Thymus (tissue), 14 donors: ENCODE measurements at places on chromosomes 7 and 10. TPM values are rescaled to one million over a fixed set of nuclear protein-coding genes. Genes with fewer than 3 reads are reported as not detected.

- no peaks in the 10 kb centered on the region for H3K36me3 ChIP-seq
- H3K4me1 ChIP-seq = no peaks in the 10 kb centered on the region
- H3K27ac ChIP-seq = no peak overlapping the region
- no peak for DNase-seq
Measured at GRCh38 chr10:115996031-115996430, 277.0 kb downstream of the GFRA1 start.

DNA sequence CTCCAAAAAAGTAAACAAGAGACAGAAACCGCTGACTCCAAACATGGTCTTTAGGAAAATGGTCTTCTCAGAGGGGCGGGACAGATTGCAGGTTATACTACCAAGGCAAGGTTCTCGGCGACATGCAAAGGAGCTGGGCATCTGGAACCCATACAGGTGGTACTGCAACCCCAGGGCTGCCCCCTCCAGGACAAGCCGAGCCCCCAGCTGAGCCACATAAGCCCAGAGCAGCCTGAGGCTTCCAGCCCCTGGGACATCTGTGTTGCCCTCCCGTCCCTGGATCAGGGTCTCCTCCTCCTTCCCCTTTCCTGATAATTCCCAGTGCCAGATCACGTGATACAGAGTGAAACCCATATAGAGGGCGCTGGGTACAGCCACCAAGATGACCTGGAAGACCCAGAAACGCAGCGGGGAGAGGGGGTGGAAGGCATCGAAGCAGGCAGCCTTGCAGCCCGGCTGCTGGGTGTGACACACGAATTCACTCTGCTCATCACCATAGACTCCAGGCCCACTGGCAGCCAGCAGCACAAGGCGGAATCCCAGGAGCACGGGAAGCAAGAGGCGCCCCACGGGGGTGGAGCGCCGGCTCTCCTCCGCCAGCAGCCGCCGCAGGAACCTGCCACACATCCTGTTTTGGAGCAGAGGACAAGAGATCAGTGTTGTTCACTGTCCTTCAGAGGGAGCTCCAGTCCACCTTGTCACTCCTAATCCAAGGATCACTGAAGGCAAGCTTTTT is at the start of gene GJC3:
Gene GJC3, minus strand, starts transcription at position 627 of the 736 bp plus-strand sequence. Its CDS starts 0 bp downstream, at position 627.
- peaks cover 28% of the 10 kb centered on the region for H3K27me3 ChIP-seq
- peak within 1 kb of the TSS; percentile 16 for H3K4me3 ChIP-seq
- DNase-seq = no peak

DNA sequence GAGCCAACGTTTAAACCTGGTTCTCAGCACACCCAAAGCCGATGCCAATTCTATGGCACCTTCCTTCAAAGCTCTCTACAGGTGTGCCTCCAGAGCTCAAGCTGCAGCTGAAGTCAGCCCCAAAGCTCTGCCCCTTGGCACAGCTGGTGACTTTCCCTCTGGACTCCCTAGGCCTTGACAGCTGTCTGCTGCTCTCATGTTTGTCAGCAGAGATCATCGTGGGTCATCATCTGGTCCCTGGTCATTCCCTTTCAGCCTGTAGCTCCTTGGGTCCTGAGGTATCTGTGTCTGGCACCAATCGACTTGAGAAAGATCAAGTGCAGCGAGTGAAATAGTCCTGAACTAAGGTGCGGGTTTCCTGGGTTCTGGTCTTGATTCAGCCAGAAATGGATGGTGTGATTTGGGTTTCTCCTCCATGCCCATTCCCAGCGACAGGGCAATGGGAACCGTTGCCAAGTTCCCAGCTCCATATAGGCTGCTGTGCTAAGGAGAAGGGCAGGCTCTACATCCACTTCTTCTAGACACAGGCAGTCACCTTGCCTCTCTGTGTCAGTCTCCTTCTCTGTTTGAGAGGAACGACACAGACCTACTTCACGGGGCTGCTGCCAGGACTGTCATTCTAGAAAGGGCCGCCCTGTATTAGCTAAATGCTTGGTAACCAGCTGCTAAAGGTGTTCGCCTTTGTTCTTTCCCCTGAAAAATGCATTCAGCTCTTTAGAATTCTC is 3.6 kb downstream of the PKD1L1 start:
- no peak overlapping the region for H3K4me3 ChIP-seq
- no peak overlapping the region for H3K27ac ChIP-seq
- H3K4me1 ChIP-seq = no peaks in the 10 kb centered on the region
- H3K27me3 ChIP-seq = no peaks in the 10 kb centered on the region

GRCh38 chr7:134044682-134045081 is 82.5 kb upstream of the LRGUK start:
- no peak overlapping the region for H3K27ac ChIP-seq
- no peak for DNase-seq
- H3K27me3 ChIP-seq = no peaks in the 10 kb centered on the region
- H3K4me3 ChIP-seq = no peak overlapping the region
- H3K36me3 ChIP-seq = no peaks in the 10 kb centered on the region
- no peaks in the 10 kb centered on the region for H3K4me1 ChIP-seq

The CRTAC1 gene
- 0.30 TPM for polyA plus RNA-seq

- no peaks in the 10 kb centered on the region for H3K36me3 ChIP-seq
- H3K4me1 ChIP-seq = no peaks in the 10 kb centered on the region
- no peak overlapping the region for H3K27ac ChIP-seq
- no peaks in the 10 kb centered on the region for H3K27me3 ChIP-seq
Measured at GRCh38 chr10:92384741-92385140, 93.8 kb downstream of the MARCHF5 start.

DNA sequence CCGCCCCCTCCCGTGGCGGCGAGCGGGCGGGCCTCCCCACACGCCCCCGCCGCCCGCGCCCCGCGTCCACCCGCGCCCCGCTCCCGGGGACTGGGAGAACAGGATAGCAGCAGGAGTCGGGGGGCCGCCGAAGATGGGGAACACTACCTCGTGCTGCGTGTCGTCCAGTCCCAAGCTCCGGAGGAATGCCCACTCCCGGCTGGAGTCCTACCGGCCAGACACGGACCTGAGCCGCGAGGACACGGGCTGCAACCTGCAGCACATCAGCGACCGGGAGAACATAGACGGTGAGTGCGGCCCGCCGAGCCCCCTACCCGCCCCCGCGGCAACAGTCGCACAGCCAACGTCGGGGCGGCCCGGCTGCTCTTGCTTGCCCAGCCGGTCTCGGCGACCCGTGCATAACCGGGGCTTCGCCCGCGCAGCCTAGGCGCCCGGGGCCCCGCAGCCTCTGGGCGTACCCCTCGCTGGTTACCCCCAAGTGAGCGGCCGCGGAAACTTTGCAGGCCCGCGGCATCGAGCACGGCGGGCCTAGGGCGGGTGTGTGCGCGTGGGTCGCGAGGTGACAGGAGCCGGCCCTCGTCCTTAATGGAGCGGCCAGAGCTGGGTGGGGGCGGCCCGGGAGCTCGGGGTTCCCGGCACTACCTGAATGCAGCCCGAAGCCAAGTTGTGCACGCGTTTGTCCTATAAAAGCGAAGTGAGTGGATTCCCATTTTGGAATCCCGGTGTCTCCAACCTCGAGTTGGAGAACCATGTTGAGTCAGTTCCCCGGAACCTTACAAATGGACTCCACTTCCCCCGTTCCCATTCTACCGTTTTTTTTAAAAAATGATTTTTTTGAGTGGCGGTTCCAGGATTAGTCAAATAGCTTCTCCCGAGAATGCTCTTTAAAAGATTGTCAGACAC is 863 bp downstream of the CCNY start:
- DNase-seq = peak; percentile 50
- no peaks in the 10 kb centered on the region for H3K36me3 ChIP-seq
- peaks cover 21% of the 10 kb centered on the region for H3K4me1 ChIP-seq
- H3K4me3 ChIP-seq = peak overlapping the region; percentile 93
- no peak overlapping the region for H3K27ac ChIP-seq

DNA sequence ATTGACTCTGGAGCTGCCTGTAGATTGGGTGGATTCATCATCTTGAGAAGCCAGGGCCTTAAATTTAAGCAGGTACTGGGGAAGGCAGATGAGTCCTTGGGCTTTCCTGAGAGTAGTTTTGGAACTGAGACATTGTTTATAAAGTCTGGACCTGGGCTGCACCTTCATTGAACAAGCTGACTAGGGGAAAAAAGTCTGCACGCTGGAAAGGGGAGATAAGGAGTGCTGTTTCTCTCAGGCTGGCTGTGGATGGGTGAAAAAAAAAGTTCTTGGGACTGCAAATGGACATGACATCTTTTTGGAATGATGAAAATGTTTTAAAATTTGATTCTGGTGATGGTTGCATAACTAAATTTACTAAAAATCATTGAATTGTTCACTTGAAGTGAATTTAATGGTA is 12.0 kb downstream of the SEC24C start:
- H3K36me3 ChIP-seq = peaks cover 43% of the 10 kb centered on the region
- DNase-seq = no peak
- no peak overlapping the region for H3K4me3 ChIP-seq
- H3K27ac ChIP-seq = no peak overlapping the region

DNA sequence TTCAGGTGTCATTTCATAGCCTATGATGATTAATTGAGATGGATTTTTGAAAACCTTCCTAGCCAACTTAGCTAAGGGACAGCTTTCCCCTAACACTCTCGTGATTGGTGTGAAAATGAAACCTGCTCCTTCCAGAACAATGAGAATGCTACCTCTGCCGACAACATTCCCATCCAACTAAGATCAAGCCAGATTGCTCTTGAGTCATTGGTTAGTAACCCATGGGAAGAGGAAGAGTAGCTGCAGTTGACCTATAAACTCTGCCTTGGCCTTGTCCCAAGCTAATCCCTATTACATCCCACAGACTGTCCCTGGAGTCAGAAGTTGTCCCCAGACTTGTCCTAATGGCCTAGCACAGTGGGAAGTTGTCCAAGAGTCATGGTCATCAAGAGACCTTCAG is 80.5 kb upstream of the SVIL start:
- H3K27ac ChIP-seq = no peak overlapping the region
- H3K4me3 ChIP-seq = no peak overlapping the region
- no peak for DNase-seq
- H3K27me3 ChIP-seq = no peaks in the 10 kb centered on the region
- no peaks in the 10 kb centered on the region for H3K36me3 ChIP-seq

- no peaks in the 10 kb centered on the region for H3K36me3 ChIP-seq
- H3K4me3 ChIP-seq = no peak overlapping the region
- no peaks in the 10 kb centered on the region for H3K27me3 ChIP-seq
- no peak overlapping the region for H3K27ac ChIP-seq
Measured at GRCh38 chr10:15339892-15340291, 31.2 kb downstream of the FAM171A1 start.

GRCh38 chr7:37109016-37109683 is 339.5 kb downstream of the ELMO1 start:
- DNase-seq = no peak
- H3K36me3 ChIP-seq = no peaks in the 10 kb centered on the region
- no peak overlapping the region for H3K27ac ChIP-seq
- no peaks in the 10 kb centered on the region for H3K4me1 ChIP-seq
- H3K27me3 ChIP-seq = no peaks in the 10 kb centered on the region
- H3K4me3 ChIP-seq = no peak overlapping the region

The AOAH gene
- 47.1 TPM for polyA plus RNA-seq

DNA sequence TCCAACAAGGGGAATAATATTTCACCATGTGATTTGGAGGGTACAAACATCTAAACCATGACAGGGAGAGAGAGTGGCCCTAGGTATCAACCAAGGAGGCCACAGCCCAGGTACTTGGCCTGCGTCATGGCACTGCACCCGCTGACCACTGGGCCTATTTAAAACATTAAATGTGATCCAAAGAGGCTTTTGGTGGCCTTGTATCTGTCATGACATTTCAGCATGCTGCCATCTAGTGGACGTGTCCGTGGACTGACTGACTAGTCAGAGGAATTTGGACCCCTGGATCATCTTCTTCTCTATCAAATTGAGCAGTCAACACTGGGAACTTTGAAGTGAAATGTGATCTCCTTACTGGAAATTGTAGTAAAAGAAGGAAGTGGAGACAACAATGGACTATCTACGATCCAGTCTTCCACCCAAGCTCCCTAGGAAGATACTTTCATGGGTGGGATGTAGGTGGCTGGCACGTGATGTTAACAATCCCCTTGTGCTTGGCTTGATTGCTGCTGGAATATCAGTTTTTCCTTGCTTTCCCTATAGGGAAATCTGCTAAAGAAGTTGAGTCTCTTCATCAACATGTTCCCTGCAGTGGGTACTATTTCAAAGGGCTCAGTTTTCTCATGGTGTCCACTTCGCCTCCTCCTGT is 24.6 kb upstream of the ITGA8 start:
- no peak overlapping the region for H3K27ac ChIP-seq
- H3K4me3 ChIP-seq = no peak overlapping the region
- peak; percentile 53 for DNase-seq
- no peaks in the 10 kb centered on the region for H3K27me3 ChIP-seq

GRCh38 chr10:102675666-102676533 is 31.6 kb downstream of the TRIM8 start:
- H3K27me3 ChIP-seq = no peaks in the 10 kb centered on the region
- no peak overlapping the region for H3K4me3 ChIP-seq
- no peaks in the 10 kb centered on the region for H3K36me3 ChIP-seq
- peaks cover 59% of the 10 kb centered on the region for H3K4me1 ChIP-seq

- H3K27me3 ChIP-seq = peaks cover 36% of the 10 kb centered on the region
- no peaks in the 10 kb centered on the region for H3K36me3 ChIP-seq
- no peak overlapping the region for H3K4me3 ChIP-seq
- no peak overlapping the region for H3K27ac ChIP-seq
Measured at GRCh38 chr10:7665767-7666166, 999 bp downstream of the ITIH5 start.

- H3K27me3 ChIP-seq = no peaks in the 10 kb centered on the region
- H3K4me3 ChIP-seq = no peak overlapping the region
- H3K27ac ChIP-seq = no peak overlapping the region
- H3K4me1 ChIP-seq = peaks cover 8% of the 10 kb centered on the region
Measured at GRCh38 chr7:6056616-6057015, 25.4 kb downstream of the ANKRD61 start.

DNA sequence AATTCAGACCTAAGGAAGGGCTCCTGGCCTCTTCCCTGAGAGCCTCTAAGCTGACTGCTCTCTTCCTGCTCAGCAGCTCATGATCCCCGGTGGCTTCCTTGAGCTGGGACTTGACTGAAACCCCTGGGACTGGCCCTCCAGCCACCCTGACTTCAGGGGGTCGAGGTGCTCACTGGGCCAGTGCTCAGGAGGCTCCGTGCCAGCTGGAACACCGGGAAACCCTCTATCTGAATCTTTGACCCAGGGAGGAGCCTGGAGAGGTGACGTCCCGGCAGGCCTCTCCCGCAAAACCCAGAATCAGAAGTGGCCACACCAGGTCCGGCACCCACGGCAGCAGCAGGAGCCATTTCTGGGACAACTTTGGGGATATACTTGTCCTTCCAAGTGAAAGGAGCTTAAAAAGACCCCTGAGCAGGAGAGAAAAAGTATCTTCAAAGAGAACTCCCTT is 110.7 kb downstream of the WDR37 start:
- no peak overlapping the region for H3K4me3 ChIP-seq
- H3K36me3 ChIP-seq = no peaks in the 10 kb centered on the region
- H3K4me1 ChIP-seq = no peaks in the 10 kb centered on the region
- no peak overlapping the region for H3K27ac ChIP-seq
- DNase-seq = no peak

GRCh38 chr10:74888962-74889661 is 62.7 kb downstream of the KAT6B start:
- no peak for DNase-seq
- H3K4me3 ChIP-seq = no peak overlapping the region
- peaks cover 5% of the 10 kb centered on the region for H3K36me3 ChIP-seq
- no peak overlapping the region for H3K27ac ChIP-seq
- H3K27me3 ChIP-seq = no peaks in the 10 kb centered on the region

The SLC13A1 gene
- 0.02 TPM for polyA plus RNA-seq

The ITPRID1 gene
- polyA plus RNA-seq = 0.02 TPM

- no peak overlapping the region for H3K4me3 ChIP-seq
- no peaks in the 10 kb centered on the region for H3K27me3 ChIP-seq
- H3K4me1 ChIP-seq = no peaks in the 10 kb centered on the region
- no peak overlapping the region for H3K27ac ChIP-seq
- H3K36me3 ChIP-seq = peaks cover 62% of the 10 kb centered on the region
Measured at GRCh38 chr10:810351-810846, 120.9 kb upstream of the DIP2C start.

GRCh38 chr7:90594751-90595317 is 1.3 kb upstream of the CDK14 start:
- H3K4me3 ChIP-seq = no peak overlapping the region
- H3K27ac ChIP-seq = no peak overlapping the region
- peaks cover 44% of the 10 kb centered on the region for H3K27me3 ChIP-seq
- H3K36me3 ChIP-seq = no peaks in the 10 kb centered on the region
- H3K4me1 ChIP-seq = peaks cover 2% of the 10 kb centered on the region

The HOGA1 gene
- 0.18 TPM for polyA plus RNA-seq

The UNC5B gene
- polyA plus RNA-seq = 2.2 TPM
